ENCODE measurements at places on chromosomes 3 and 15.

GRCh38 chr3:151183265-151183671, 19.7 kb downstream of the GPR171 start:
- DNase-seq, result no peak

- DNase-seq, result no peak
Measured at GRCh38 chr15:83435202-83435601, 11.9 kb upstream of the SH3GL3 start.

DNA sequence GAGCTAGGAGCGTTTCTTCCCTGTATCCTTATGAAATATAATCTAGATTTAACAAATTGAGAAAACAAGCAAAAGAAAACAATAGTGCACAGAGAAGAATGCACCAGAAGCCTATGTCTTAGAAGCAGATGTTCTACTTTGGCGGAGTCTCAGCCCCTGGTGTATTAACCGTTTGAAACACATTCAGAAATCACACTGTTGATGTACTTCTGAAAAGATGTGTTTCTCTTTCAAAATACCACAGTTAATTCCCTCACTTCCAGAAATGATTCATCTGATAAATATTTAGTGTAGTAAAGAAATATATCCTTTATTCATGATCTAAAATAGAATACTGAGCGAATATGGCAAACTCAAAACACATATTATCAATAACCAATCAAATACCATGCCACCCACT, 77.7 kb downstream of the CBLB start:
- peak; percentile 76 for DNase-seq

DNA sequence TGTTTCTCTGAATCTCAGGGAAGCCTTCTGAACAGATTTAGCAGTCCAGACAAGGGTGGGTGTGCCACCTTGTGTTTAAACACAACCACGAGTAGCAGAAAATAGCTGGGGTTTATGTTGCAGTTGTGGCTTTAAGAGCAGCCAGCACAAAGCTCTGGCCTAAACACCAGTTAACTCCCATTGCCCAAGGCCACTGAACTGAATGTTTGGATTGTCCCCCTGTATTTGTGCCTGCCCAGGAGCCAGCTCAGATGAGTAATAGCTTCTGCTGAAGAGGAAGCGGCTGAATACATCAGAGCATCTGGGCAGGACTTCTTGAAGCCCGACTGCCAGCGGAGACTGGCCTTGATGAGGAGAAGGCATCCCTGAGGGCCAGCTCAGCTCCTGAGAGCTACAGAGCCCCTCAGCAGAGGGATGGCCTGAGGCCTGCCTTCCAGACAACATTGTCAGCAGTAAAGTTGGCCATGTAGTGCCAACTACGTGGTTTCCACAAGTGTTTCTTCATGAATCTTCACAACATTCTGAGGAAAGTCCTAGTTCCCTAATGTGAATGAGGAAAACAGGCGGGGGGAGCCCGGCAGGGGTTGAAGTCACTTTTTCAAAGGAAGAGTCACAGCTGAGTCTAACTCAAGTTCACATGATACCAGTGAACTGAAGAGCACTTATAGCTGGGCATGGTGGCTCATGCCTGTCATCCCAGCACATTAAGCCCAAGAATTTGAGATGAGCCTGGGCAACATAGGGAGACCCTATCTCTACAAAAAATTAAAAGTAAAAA, 65.8 kb upstream of the ZBTB38 start:
- peak; percentile 77 for DNase-seq
